ENCODE measurements at places on chromosomes 7 and 10.

DNA sequence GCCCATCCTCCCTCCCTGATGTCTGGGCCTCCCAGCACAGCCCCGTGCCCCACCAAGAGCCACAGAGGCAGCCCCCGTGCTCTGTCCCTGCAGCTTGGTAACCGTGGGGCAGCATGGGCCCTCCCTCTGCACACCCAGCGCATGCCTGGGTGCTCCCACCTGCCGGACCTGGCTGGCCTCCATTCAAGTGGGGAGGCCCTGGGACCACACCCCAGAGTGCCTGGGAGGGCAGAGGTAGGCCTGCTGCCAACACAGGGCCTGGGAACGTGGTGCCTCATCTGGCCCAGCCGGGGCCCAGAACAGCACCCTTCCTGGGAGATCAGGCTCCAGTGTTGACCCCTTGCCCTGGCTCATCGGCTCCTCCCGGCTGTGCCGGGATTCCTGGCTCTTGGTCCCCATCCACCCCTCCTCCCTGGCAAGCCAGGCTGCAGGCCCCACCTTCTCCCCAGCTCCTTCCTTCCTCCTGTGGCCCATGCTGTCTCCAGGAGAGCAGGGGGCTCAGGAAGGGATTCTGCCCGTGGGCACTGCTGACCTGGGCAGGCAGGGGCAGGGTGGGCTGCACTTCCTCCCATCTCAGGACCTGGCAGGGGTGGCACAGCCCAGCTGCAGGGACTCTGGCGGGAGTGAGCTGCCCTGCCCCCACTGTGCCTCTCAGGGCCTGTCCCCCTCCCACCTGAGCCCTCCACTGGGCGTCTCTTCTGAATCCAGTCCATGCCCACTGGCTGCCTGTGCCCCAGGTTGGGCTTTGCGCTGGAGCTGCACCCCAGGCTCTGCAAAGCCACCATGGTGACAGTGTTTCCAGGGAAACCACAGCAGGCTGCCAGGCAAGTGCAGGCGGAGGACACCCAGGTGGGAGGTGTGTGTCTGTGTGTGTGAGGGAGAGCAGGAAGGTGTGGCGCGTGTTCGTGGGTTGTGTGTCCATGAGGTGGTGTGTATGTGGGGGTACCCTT, 32.6 kb downstream of the PWWP2B start:
- DNase-seq: no peak

- DNase-seq: no peak
Observed at GRCh38 chr7:1236132-1236661, 3.5 kb downstream of the UNCX start.

DNA sequence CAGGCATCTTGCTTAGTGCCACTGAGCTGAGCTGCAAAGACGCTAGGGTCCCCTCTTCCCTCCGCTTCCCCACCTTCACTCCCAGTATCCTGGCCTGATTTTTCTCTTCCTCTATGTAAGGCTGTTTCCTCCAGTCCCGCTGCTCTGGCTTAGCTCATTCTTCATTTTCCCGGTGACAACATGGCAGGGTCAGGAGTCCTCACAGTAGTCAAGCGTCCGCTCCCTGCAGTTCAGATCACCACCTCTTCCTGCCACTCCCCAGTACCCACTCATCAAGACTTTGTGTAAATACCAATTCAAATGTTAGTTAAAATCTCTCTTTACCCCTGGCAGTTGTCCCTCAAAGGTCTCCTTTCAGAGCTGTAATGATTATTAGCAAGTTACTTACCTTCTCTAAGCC, 650.4 kb upstream of the CELF2 start:
- DNase-seq: no peak

GRCh38 chr7:64882341-64883112, 20.5 kb upstream of the ZNF273 start:
- peak; percentile 40 for DNase-seq

GRCh38 chr10:131834152-131834810, 66.5 kb upstream of the PPP2R2D start:
- DNase-seq: no peak

DNA sequence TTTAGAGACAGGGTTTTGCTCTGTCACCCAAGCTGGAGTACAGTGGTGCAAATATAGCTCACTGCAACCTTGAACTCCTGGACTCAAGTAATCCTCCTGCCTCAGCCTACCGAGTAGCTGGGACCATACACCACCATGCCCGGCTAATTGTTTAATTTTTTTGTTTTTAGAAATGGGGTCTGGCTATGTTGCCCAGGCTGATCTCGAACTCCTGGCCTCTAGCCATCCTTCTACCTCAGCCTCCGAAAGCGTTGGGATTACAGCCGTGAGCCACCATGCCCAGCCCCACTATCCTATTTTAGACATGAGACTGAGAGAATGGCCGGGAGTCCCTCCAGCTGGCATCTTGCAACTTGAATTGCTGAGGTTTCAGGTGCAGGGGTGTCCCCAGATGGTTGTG, 39.4 kb downstream of the KCTD7 start:
- no peak for DNase-seq

- no peak for DNase-seq
Observed at GRCh38 chr7:158856883-158857668, 718 bp downstream of the DYNC2I1 start.

DNA sequence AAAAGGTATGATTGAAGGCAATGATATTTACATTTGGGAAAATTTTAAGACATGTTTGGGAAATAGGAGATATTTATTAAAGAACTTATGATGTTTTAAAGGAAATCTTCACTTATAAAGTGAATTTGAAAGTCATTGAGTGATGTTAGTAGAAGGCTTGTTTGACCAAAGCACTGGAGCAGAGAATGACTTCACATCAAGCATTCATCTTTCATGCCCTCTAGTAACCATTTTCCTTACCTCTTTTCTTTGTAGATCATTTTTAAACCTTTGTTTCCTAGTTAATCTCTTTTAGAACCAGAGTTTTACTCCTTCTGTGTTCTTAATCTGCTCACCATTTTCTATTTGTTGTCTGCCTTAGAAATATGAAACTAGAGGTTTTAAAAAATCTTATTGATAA, 111.3 kb upstream of the FOXP2 start:
- DNase-seq: no peak

DNA sequence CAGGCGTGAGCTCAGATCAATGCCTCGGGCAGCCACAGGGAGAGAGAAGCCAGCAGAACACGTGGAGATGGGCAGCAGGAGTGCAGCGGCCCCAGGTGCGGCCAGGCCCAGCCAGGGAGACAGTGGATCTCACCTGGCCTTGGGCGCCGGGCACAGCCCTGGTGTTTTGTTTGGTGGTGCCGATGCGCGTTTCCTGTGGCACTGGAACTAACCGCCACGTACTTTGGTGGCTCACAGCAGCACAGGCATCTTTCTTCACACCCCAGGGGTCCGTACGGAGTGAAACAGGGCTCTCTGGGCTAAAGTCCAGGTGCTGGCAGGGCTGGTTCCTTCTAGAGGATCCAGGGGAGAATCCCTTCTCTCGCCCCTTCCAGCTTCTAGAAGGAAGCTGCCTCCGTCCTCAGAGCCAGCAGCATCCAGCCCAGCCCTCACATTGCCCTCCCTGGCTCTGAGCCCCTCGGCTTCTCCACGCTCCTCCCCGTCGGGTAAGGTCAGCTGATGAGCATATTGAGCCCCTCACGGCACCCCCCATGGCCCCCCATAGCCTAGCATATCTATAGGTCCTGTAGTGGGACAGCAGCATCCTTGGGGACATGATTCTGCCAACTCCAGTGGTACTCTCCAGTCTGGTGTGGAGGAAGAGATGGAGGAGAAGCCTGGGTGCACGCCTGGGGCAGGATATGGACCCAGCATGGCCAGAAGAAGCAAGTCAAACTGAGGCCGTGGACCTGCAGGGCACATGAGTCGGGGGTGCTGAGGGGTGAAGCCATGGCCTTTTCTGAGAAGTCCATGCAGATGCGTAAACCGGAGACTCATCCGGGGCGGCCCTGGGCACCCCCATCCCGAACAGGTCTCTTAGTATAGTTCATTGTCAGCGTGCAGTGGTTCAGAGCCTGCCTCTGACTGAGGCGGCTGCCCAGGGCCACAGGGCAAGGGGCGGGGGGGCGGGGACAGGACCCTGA, 43.4 kb upstream of the PPP2R2D start:
- DNase-seq: no peak

GRCh38 chr10:3702569-3702968, 82.4 kb downstream of the KLF6 start:
- DNase-seq: no peak

- DNase-seq: no peak
Observed at GRCh38 chr10:1729751-1730150, 7.6 kb downstream of the ADARB2 start.

GRCh38 chr10:133336577-133337369, at the start of gene CALY:
Gene CALY, minus strand, starts transcription at chr10:133336896. Its CDS starts 7,907 bp downstream, at chr10:133328989.
- no peak for DNase-seq

GRCh38 chr7:139681812-139682135, 96.0 kb downstream of the HIPK2 start:
- DNase-seq: no peak

DNA sequence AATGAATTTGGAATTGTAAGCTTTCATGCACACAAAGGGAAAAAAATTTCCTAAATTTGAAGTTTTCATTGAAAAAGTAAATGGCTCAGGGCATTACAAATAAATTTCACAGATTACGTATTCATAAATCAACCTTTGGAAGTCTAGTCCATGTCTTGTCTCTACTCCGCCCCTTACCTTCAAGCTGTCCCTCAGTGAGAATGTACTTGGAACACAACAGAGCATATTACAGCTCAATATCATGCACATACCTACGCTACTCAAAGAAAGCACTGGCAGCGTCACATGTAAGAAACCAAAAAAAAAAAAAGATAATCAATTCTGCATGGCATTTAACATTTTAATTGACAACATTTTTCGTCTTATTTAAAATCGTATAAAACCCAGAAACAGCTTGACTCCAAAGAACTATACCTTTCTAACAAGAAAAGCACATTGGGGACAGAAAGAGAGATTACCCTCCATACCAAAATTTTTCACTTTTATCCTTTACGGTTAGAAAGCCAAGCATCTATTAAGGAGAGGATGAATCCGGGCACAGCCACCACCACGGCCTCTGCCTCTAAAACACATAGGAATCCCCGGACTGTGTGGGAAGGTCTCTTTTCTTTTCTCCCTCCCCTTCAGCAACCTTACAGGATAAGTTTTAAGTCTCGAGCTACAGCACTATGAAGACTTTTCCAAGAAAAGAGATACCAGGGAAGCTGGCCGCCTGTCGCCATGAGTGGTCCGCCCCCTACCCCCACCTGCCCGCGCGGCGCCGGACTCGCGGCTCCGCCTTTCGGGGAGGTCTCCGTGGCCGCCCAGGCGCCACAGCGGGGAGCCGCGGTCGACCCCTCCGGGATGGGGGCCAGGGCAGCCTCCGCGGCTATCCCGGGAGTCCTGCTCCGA, 1.1 kb downstream of the JMJD1C start:
- DNase-seq: peak; percentile 48

DNA sequence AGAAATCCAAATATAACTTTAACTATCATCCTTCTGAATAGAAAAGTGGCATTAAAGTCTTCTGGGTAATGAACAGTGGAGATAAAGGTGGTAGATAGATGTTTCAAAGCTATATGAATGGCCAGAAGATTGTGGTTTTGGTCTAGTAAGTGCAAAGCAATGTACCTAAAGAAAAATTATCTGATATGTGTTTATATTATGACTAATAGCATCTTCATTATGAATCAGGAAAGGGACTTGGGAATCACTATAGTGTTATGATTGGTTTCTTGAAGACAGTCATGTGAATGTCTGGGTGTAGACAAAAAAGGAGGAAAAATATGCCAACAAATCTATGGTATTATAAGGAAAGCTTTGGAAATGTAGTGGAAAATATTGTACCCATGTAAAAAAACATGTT, 3.0 kb downstream of the ZNF518A start:
- peak; percentile 23 for DNase-seq

GRCh38 chr10:66259836-66260235, 666.0 kb upstream of the LRRTM3 start:
- no peak for DNase-seq

GRCh38 chr7:116730097-116731022, 58.4 kb downstream of the MET start:
- no peak for DNase-seq

- DNase-seq: no peak
Observed at GRCh38 chr10:73876157-73876556, 1.8 kb upstream of the CAMK2G start.

DNA sequence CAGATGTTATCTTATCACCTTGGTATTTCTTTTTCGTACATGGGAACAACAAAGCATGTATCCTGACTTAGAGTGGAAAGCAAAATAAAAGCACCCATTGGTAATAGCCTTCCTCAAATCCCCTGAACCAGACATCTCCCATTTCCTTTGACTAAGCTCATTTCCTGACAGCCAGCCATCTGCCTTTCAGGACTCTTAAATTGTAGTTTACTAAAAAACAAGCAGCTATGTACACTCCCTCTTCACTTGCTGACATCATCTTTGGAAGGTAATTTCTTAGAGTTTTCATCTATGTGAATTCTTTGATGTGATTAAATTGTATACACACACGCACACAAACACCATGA, 40.7 kb downstream of the ARL4A start:
- DNase-seq: no peak

DNA sequence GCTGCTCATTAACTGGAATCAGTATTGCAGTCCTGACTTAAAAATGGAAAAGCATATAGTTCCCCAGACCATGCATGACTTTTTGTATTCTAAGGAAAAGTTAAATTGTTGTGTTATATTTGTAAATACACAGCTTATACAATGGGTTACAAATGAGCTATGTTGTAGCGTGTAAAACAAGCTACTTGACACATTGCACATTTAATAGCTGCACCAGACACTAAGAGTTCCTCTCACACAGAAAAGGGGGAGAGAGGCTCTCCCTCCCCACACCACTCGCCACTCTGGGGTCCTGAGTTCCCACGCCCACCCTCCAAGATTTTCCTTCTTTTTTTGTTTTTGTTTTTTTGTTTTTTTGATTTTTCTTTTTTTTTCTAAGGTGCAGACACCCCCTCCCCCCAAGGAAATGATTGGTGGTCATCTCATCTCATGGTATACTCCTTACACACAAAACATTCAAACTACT, 6.3 kb downstream of the KLF6 start:
- peak; percentile 49 for DNase-seq

DNA sequence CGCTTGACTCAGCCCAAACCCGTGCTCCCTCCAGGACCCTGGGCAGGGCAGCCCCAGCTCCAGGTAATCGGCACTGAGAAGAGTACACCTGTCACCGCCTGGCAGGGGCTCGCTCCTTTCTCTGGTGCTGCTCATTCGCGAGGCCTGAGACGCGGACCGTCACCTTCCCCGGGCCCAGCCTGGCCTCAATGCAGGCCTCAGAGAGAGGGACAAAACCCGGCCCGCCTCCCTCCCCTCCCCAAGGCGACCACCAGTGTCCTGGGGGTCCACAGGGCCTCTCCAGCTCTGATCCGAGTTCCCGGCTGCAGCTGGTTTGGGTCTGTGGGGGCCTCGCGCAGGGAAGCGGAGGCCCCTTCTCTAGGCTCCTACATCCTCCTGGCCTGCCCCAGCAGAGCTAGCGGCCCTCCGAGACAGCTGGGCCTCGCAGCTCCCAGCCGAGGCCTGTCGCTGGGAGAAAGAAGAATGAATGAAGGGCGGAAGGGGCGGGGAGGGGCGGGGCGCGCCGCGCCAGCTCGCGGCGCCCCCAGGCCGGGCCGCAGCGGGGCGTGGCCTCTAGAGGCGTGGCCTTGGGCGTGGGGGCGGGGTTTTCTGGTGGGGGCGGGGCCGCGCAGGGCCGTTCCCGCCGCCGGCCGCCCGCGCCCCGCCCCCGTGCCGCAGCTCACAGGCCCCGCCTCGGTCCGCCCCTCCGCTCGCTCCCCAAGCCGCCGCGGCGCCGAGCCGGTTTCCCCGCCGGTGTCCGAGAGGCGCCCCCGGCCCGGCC, at the start of gene LIMK1:
Gene LIMK1, plus strand, starts transcription at position 688 of the 760 bp plus-strand sequence. CDS start 187 bp downstream, outside the sequence.
- DNase-seq: peak; percentile 84

Data from choroid plexus epithelial cell (primary cell).